ENCODE measurements at places on chromosomes 7 and 10. TPM values are rescaled to one million over a fixed set of nuclear protein-coding genes. Genes with fewer than 3 reads are reported as not detected.

DNA sequence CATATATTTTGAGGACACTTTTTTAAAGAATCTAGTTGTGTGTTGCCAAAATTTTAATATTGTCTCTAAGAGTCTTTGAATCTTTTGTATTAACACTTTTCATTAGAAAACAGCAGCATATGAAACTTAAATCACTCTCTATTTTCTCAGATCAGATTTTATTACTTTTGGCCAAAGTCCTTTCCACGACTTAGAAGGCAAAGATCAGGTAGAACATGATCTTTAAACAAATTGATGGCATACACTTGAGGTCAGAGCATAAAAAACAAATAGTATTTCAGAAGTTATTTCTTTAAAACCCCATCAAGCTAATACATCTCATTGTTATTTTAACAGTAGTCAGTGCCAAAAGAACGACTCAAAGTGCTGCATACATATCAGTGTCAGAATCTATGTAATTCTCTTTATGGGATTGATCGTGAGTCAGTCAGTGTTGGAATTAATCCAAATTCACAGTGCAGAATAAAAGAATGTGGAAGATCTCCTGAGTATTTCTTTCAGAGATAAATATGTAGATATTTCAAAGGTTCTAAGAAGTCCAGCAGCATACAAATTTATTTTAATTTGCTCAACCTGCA is 9.6 kb upstream of the AGMO start:
- no peak overlapping the region for H3K4me3 ChIP-seq
- no peaks in the 10 kb centered on the region for H3K36me3 ChIP-seq
- H3K4me1 ChIP-seq: no peaks in the 10 kb centered on the region
- no peaks in the 10 kb centered on the region for H3K27me3 ChIP-seq
- no peak for DNase-seq

DNA sequence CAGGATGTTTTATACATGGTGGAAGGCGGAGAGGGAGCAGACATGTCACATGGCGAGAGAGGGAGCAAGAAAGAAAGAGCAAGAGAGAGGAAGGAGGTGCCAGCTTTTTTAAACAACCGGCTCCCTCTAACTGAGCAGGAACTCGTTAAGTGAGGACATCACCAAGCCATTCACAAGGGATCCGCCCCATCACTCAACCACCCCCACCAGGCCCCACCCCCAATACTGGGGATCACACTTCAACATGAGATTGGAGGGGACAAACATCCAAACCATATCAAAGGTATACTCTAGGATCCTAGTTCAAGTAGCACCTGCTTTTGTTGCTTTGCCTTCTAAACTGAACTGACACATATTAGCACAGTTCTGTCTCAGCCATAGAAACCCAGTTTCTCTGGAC is 141.9 kb upstream of the KLF14 start:
- no peak for DNase-seq
- no peaks in the 10 kb centered on the region for H3K27me3 ChIP-seq
- no peak overlapping the region for H3K4me3 ChIP-seq
- peaks cover 22% of the 10 kb centered on the region for H3K4me1 ChIP-seq

- H3K27me3 ChIP-seq: no peaks in the 10 kb centered on the region
- peak overlapping the region; percentile 10 for H3K4me3 ChIP-seq
- peaks cover 20% of the 10 kb centered on the region for H3K4me1 ChIP-seq
- H3K27ac ChIP-seq: peak overlapping the region; percentile 11
- DNase-seq: peak; percentile 69
These were observed 302.6 kb downstream of the KLF6 start for GRCh38 chr10:3482200-3482993.

DNA sequence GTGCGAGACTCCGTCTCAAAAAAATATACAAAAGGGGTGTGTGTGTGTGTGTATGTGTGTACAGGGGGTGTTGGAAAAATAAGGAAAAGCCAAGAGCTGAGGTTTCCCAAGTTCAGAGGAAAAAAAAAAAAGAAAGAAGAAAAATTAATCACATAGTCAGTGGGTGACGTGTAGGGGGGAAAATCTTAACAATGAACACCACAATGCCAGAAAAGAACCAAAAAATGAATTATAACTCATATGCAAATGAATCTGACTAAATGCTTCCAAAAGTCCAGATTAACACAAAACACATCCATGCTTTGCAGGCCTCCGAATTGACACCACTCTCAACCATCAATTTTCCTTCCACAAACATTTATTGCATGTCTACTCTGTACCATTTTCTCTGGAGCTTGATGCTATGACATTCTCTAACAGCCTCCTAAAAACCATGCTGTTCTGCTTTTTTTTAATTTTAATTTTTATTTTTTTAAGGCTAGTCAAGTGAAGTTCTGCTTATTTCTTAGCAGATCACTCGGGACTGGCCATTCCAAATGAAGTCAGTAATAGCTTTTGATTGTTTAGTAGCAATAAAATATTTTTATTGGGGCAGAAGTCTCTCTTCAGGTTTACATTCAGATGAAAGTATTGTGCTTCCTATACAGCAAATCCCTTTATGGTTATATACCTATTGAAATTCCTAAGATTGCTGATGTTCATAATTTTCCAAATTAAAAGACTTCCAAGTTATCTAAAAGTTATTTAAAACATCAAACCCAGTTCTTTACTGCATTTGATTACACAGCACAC is 133.8 kb downstream of the CNOT4 start:
- H3K36me3 ChIP-seq: no peaks in the 10 kb centered on the region

The TBC1D12 gene
- 11.1 TPM for total RNA-seq

The FAM25A gene
- not detected for total RNA-seq

The PCLO gene
- 5.3 TPM for total RNA-seq

The CALML3 gene
- total RNA-seq: not detected

The CYP2C18 gene
- 1.1 TPM for total RNA-seq
